ENCODE measurements at places on chromosomes 1 and 21.
A peak's percentile ranks its signal among the peaks of the same experiment; 100 is the strongest.

- DNase-seq, result no peak
Observed at GRCh38 chr1:198498103-198498385, 42.4 kb downstream of the ATP6V1G3 start.

GRCh38 chr21:20883408-20883800, 114.8 kb upstream of the NCAM2 start:
- DNase-seq, result no peak

DNA sequence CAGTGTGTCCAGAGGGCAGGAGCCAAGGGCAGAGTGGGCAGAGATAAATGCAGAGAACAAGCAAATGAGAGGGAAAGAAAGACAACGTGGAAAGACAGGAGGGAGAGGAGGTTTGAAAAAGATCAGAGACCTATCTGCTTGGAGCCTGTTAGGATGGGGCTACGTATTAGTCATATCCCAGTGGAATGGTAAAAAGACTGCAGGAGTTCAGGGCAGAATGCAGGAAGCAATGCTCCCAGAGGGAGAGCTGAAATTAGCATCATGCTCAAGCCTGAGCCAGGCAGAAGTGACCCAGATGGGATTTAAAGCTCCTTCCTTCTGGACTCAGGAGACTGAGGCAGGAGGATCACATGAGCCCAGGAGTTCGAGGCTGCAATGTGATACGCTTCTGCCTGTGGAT, 261.3 kb upstream of the CHRM3 start:
- no peak for DNase-seq

- DNase-seq, result no peak
Observed at GRCh38 chr1:230253150-230253549, 173.0 kb downstream of the PGBD5 start.

DNA sequence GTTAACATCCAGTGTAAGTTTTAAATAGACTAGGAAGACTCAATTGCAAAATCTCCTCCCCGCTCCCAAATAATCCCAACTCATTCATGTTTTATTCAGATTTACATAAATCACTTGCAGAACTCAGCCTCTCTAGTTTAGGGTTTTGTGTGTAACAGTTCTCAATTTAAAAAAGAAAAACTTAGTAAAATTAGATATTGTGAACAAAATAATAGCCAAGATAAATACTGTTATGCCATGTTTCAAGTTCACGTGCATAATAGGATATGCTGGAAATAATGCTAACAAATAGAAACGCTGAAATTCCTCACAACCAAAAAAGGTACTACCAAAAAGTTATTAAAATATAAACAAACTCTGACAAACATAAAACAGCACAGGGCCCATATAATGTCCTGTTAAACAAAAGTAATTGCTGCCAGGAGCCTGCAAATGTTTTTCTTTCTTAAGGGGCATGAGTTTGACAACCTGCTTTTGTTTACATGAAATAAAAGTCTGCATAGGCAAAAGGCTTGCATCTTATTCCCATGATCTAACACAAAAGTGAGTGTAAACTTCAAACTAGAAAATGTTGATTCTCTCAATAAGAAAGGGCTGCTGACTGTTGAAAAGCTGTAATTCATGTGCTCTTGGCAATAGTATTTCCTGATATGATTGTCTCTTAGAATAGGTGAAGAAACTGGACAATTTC, 2.9 kb downstream of the SERTAD4 start:
- no peak for DNase-seq

DNA sequence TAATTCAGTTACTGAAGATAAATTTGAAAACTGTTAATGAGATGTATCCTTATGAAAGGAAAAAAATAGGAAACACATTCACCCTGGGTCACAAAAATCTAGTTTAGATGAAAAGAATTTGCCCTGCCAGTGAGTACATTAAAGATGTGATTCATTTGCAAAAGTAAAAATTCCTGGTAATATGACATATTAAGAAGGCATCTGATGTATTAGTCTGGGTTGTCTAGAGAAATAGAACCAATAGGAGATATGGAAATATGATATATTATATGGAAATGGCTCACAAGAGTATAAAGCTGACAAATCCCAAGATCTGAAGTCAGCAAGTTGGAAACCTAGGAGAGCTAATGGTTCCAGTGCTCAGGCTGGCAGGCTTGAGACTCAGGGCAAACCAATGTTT, 153.8 kb downstream of the MRPL39 start:
- no peak for DNase-seq

DNA sequence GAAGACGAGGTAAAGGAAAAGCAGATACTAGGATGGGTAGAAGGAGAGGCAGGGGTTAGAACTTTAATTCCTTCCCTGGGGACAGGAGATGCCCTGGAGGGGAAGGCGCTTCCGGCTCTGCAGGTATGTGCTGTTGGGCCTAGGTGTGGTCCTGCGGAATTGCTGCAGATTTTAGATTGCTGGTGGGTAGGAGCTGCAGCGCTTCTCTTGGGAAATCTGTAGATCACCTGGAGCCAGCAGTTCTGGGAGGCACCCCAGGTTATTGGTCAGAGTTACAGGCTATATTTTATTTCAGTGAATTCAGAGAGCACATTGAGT, 1.1 kb downstream of the MGST3 start:
- no peak for DNase-seq

GRCh38 chr1:111620441-111620971, 917 bp downstream of the RAP1A start:
- DNase-seq, result no peak

GRCh38 chr21:14454016-14455009, 71.4 kb upstream of the HSPA13 start:
- DNase-seq, result no peak

- peak; percentile 31 for DNase-seq
Observed at GRCh38 chr1:35577071-35577998, 4.2 kb downstream of the TFAP2E start.

GRCh38 chr1:102174259-102174863, 177.6 kb upstream of the OLFM3 start:
- no peak for DNase-seq

DNA sequence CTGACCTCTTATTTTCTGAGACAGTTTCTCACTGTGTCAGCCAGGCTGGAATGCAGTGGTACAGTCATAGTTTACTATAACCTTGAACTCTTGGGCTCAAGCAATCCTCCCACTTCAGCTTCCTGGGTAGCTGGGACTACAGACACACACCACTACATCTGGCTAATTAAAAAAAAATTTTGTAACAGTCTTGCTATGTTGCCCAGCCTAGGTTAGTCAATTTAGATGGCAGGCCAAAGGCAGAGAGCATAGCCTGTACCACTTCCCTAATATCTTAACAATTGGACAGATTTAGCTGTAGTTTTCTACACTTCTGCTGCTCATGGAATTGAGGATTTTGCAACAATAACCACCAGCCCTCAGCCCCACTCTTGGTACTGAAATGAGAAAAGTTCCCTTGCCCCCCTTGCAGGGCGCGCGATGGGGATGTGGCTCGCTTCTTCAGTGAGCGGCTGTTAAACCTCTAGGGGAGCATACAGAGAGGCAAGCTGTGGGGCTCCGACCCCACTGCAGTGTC, 34.9 kb upstream of the PTGFRN start:
- DNase-seq, result no peak

GRCh38 chr1:226809785-226810571, 60.4 kb upstream of the PSEN2 start:
- DNase-seq, result no peak

- DNase-seq, result no peak
Observed at GRCh38 chr1:59512702-59513101, 215.8 kb downstream of the FGGY start.

- no peak for DNase-seq
Observed at GRCh38 chr21:19034560-19034959, 631.0 kb upstream of the TMPRSS15 start.

DNA sequence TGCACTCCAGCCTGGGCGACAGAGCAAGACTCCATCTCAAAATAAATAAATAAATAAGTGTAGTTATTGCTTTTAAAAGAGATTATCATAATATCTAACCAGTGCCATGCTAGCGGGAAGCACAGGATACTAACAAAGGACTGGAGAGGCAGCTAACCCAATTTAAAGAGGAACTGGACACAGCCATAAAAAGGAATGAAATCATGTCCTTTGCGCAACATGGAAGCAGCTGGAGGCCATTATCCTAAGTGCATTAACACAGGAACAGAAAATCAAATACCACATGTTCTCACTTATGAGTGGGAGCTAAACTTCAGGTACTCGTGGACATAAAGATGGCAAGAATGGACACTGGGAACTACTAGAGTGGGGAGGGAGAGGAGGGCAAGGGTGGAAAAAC, 54.9 kb downstream of the TM2D1 start:
- DNase-seq, result no peak

GRCh38 chr1:172902861-172903381, 147.8 kb downstream of the TNFSF18 start:
- DNase-seq, result no peak

- DNase-seq, result no peak
Observed at GRCh38 chr1:97385536-97386277, 535.1 kb downstream of the DPYD start.

DNA sequence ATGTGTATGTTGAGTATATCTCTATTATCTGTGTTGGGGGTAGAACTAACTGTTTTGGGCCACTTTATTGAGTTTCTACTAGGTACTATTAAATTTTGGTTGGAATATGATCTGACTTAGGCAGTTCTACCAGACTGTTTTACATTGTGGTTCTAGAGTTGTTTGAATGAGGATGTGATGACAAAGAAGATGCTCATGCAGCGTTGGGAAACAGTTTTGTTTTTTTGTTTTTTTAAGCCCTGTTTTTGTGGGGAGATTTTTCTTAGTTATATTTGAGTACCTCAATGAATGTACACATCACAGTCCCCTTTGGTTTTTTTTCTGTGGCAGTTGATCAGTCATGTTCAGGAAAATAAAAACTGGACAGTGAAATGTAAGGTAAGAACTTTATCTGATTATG, 40.1 kb downstream of the TMED5 start:
- DNase-seq, result no peak

DNA sequence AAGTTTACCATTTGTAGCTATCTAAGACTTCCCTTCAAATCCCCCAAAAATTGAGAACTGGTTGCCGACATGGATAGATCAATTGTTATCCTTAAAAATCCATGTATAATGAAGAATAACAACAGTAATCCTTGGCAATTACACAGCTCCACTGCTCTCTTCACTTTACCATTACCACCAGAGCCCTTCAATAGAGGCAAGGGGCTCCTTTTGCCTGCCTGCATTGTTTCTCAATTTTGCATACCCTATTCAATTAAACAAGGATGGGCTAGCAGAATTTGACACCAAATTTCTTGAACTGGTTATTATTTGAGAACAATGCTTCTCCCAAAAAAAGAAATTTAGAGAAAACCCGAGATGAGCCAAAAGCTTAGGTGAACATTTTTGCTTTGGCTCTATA, 387.8 kb upstream of the PKN2 start:
- no peak for DNase-seq

GRCh38 chr21:46229923-46230260, 1.3 kb upstream of the LSS start:
- DNase-seq, result no peak

DNA sequence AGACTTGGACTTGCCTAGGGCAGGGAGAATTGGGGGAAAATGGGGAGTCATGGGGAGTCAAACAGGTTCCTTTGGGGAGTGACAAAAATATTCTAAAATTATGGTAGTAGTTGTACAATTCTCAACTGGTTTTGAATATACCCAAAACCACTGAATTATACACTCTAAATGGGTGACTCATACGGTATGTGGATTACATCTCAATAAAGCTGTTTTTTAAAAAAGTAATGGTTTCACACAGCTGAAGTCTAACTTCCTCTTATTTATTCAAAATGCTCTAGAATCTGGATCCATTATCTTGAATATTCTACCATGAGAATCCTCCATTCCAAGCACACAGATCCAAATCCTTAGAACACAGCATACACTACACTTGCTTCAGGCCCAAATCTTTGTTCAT, 11.1 kb downstream of the EIF4G3 start:
- DNase-seq, result no peak

DNA sequence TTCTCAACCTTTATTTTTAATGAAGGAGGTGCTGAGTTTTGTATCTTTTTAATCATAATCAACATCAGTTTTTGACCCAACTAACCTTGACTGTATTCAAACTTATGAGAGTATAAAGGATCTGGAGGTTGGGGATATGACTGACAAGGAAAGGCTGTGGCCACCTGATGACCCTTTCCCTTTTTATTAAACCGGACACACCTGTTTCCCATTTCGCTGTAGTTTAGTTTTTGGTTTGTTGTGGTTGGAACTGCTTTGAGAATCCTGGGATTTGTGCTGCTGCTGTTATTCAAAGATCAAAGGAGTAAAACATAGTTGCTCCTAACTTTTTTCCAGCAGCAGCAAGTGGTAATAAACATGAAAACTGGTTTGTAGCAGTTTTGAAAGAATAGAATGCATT, 12.4 kb downstream of the PRPF38A start:
- no peak for DNase-seq

DNA sequence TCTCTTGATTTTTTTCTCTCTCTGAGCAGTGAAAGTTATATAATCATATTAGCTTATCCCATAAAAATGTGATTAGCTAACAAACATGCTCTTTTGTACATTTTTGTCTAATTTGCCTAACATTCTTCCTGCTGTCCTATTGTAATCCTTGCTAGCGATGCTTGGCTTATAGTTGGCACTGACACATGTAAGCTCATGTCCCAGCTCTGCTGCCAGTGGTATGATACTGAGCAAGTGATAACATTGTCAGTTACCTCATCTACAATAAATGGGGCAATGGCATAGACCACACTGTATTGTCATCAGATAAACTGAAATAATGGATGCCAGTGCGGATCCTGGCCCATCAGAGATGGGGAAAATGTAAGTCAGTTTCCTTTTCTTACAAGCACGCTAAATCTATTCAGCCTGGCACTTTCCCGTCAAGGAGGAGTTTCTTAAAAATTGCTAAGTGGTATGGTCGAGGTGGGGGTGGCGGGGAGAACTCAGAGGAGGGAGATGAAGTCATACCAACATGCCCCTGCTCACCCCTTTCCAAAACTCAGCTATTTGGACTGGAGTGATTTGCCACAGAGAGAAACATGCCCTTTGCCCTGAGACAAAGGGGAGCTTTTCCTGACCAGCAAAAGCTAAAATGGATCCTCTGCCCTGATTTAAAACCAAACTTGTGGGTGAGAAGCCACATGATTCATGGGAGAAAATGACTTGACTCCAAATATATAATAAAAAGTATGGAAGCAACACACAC, 1.3 kb downstream of the FYB2 start:
- DNase-seq, result no peak

GRCh38 chr1:66533804-66534740, at the start of gene SGIP1:
SGIP1 (plus strand) TSS chr1:66534153; CDS start chr1:66534359, 206 bp downstream.
- no peak for DNase-seq

Measured in activated CD8-positive, alpha-beta memory T cell treated with anti-CD3 and anti-CD28 coated beads for 4 hours (primary cell).